CD4-positive, alpha-beta T cell (primary cell): ENCODE measurements at places on chromosomes 5 and 9.

GRCh38 chr5:176734756-176735342 is 75.5 kb upstream of the UNC5A start:
- H3K27ac ChIP-seq, result no peak overlapping the region
- H3K27me3 ChIP-seq, result peaks cover 25% of the 10 kb centered on the region
- DNase-seq, result no peak
- H3K4me1 ChIP-seq, result no peaks in the 10 kb centered on the region
- no peaks in the 10 kb centered on the region for H3K36me3 ChIP-seq

DNA sequence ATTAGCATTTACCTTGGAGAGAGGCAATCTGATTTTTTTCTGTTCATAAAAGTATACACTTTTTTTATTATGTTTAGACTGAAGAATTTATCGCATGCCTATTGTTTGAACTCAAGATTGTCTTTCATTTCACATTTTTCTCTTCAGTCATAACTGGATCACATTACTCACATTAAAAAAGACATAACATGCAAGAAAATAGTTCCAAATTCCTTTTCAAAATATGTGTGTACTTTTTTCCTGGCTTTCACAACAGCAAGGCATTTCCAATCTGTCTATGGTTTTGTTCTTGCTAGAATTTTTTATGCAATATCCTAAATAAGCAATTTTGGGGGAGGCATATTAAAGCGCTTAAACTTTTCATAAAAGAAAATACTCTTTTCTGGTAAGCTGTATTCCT is 21.2 kb downstream of the FTMT start:
- no peak overlapping the region for H3K27ac ChIP-seq
- no peaks in the 10 kb centered on the region for H3K4me1 ChIP-seq
- DNase-seq, result no peak
- H3K27me3 ChIP-seq, result no peaks in the 10 kb centered on the region

GRCh38 chr5:56729488-56729887 is 85.9 kb upstream of the MAP3K1 start:
- no peak for DNase-seq
- H3K4me1 ChIP-seq, result peaks cover 18% of the 10 kb centered on the region
- H3K4me3 ChIP-seq, result no peak overlapping the region
- H3K36me3 ChIP-seq, result no peaks in the 10 kb centered on the region
- no peak overlapping the region for H3K27ac ChIP-seq
- H3K27me3 ChIP-seq, result no peaks in the 10 kb centered on the region

DNA sequence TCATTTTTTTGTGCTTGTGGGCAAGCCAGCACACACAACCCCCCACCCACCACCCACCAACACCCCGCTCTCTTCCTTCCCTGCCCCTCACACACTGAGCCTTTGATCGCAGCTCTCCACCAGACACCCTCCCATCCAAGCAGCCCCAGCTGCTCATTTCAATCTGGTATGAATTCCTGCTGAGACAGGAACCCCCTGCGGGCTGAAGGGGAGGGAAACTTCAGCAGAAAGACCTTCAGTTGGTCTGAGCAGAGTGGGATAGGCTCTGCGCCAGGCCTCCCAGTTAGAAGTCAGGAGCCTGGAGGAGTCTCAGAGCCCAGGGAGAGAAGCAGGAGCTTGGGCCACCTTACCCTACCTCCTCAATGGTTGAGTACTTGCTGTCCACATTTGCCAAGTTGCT is 7.2 kb downstream of the PCDHGC5 start:
- DNase-seq, result no peak
- peaks cover 44% of the 10 kb centered on the region for H3K27me3 ChIP-seq
- H3K27ac ChIP-seq, result no peak overlapping the region
- peaks cover 25% of the 10 kb centered on the region for H3K4me1 ChIP-seq
- no peaks in the 10 kb centered on the region for H3K36me3 ChIP-seq
- no peak overlapping the region for H3K4me3 ChIP-seq

DNA sequence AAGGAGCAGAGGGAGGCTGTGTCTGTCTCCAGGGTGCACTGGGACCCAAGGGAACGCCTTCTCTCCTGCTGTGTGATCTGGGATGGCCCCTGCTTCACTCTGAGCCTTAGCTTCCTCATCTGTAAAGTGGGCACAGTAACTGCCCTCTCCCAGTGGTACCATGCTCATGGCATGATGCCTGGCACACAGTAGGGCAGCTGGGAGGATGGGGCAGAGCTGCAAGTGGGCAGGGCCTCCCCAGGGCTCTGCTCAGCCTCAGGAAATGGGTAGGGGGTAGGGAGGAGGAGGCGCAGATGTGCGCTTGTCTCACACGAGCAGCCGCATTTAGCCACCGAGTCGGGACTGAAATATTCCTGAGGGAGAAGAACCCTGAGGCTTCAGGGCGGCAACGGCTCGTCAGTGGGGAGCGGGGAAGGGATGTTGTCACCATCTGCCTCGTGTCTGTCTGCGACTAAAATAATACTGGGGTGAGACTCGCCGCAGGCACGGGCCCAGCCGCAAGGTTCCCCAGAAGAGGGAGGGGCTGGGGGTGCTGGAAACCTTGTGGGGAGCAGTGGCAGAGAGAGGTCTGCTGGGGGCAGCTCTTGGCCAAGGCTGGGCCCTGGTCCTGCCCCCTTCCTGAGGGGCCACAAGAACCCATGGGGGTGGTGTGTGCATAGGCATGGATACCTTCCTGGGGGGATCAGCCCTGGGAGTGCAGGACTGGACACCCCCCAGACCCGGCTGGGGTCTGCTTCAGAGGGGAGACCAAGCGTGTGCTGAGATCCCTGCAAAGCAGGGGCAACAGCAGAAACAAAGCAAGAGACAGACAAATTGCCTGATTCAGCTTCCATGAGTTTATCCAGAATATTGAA is 55.2 kb upstream of the PSD2 start:
- no peak for DNase-seq
- no peaks in the 10 kb centered on the region for H3K27me3 ChIP-seq
- no peaks in the 10 kb centered on the region for H3K36me3 ChIP-seq

DNA sequence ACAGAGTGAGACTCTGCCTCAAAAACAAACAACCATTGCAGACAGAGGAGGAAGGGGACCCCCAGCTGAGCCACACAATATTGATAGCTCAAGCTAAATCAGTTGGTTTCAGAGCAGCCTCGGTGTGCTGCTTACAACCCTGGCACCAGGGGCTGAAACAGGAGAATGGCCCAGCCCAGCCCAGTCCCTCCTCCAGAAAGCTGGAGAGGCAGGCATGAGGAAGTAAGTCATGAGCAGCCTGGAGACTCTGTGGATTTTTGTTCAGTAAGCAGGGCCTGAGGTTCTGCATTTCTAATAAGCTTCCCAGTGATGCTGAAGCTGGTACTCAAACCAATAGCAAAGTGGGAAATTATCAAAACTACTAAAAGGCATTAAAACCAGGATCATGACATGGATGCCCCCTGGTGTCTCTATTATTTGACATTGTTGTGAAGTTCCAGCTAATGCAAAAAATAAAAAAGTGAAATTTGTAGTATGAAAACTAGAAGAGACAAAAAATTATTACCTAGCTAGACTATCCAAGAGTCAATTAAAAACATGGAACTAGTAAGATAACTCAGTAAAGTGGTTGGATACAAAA is 14.2 kb downstream of the PRRT1B start:
- H3K27ac ChIP-seq, result no peak overlapping the region
- no peak overlapping the region for H3K4me3 ChIP-seq
- peaks cover 11% of the 10 kb centered on the region for H3K27me3 ChIP-seq
- H3K36me3 ChIP-seq, result no peaks in the 10 kb centered on the region
- no peaks in the 10 kb centered on the region for H3K4me1 ChIP-seq
- DNase-seq, result no peak
